ENCODE measurements at places on chromosomes 3 and 15.

GRCh38 chr15:64690008-64690407 is 85.4 kb downstream of the RBPMS2 start:
- DNase-seq, result no peak

- no peak for DNase-seq
Measured at GRCh38 chr15:78605201-78605600, 15.6 kb downstream of the CHRNA3 start.

DNA sequence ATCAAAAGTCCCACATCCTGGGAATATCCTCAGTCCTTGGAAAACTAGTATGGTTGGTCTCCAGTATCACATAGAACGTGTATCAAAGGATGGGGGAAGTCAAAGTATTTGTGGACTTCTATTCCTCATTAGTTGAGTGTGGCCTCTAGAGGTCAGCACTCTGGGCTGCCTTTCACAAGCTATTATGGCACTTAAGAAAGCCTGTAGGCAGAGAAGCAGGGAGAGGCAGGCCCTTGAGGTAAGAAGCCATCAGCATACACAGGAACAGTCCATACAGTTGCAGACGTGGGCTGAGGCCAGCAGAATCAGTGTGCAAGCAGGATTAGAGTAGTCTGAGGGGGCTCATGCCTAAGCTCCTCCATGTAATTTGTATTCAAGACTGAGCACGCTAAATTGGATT is 341.7 kb downstream of the CLSTN2 start:
- DNase-seq, result peak; percentile 35

DNA sequence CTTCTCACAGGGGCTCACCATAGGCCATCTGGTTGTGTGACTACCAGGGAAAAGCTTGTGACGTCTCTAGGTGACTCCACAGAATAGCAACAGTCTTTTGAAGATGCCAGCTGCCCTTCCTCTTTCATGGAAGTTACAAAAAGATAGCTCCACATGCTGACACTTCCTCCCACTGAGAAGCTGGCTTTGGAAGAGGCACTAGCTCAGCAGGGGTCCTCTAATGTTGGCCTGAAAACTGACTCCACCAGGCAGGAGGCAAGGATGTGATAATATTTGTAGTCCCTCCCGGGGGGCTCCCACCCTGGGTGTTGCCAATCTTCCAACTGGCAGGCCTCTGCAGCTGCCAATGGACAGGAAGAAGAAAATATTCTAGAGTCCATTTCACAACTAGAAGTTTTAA is 343.5 kb downstream of the NEK10 start:
- no peak for DNase-seq

GRCh38 chr3:78665776-78666469 is 1101.9 kb downstream of the ROBO1 start:
- no peak for DNase-seq

GRCh38 chr3:4245671-4246070 is 57.5 kb upstream of the SETMAR start:
- DNase-seq, result no peak

DNA sequence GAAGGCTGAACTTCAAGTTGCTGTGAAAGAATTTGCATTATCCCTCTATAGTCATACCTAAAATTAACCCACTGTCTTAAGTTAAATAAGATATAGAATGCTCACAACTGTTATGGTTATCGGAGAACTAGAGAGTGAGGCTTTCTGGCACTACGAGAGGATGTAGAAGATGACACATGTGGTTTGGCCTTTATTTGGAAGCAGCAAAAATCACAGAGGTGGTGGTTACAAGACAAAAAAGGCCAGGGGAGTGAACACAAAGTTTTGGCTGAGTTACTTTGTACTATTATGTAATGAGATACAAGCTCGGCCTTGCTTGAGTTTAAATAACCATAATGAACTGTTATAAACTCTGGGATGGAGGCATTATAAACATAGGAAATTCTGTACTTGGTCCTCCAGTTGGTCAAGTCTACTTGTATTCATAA is 78.3 kb upstream of the ICE2 start:
- no peak for DNase-seq

GRCh38 chr3:122416966-122417365 is 1.1 kb upstream of the WDR5B start:
- no peak for DNase-seq

- DNase-seq, result no peak
Measured at GRCh38 chr3:35666888-35667287, 27.6 kb downstream of the ARPP21 start.

- no peak for DNase-seq
Measured at GRCh38 chr15:79132770-79133169, 42.2 kb upstream of the RASGRF1 start.

DNA sequence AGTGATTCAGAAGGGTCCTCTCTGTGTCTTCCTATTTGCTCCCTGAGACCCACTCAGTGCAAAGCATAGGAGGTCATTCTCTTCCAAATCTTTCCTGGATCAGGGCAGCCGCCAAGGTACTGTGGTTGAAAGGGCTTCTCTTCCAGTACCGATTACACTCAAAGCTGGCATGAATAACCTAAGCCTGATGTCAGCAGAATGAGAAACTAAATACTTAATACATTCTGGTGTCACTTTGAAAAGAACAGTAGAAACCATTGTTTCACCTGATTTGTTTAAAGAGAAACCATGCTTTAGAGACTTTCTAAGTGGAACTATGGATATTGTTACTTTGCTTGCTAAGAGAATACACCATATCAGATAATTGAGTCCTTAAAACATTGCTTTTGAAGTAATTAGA is 50.2 kb downstream of the PDHB start:
- no peak for DNase-seq

- no peak for DNase-seq
Measured at GRCh38 chr3:18428991-18429745, 4.0 kb upstream of the SATB1 start.

DNA sequence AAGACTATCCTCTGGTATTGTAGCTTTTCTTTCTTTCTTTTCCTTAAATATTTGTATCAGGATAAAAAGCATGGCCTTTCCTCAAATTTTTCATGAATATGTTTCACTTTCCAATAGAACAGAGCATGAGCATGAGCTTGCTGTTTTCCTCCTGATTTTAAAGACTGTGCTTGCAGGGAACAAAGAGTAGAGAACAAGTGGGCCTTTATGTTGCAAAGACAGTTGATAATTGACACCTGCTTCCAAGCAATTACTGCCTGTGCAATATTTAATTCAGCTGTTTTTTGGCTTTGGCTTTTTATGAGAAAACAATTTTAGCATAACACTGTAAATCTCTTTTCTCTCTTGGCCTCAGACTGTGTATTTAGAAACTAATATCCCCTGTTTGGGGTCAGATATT is 263.6 kb upstream of the AZI2 start:
- no peak for DNase-seq

- DNase-seq, result peak; percentile 36
Measured at GRCh38 chr3:142275856-142276255, 50.5 kb upstream of the GK5 start.

GRCh38 chr15:20348900-20349773 is 192.5 kb downstream of the GOLGA6L6 start:
- DNase-seq, result no peak
